ENCODE measurements at places on chromosomes 7 and 10.

DNA sequence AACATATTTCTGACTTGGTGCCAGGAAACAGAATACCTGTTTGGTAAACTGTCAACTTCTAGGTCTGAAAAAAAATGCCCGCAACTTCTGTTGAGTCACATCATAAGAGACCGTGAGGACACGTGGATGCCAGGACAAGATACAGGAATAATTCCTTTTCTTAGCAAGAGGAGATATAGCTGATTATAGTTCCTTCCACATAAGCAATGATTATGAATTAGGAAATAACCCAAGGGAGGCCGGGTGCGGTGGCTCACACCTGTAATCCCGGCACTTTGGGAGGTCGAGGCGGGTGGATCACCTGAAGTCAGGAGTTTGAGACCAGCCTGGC, 75.2 kb downstream of the CDC123 start:
- no peak for DNase-seq

DNA sequence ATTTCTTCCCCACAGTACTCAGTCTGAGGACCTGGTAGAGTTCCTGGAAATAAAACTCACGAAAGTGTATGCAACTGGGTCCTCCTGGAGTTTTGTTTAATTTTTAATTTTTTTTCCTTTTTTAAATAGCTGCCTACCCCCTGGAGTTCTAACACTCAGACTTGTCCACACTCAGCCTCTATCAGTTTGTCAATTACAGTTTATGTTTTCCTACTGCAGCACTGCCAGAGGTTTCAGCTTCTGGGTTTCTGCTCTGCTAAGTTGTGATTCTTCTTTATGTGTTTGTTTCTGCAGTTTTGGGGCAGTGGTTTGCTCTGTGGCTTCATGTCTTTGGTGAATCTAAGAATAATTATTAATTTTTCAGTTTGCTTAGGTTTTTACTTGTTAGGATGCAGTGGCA, 59.2 kb downstream of the TBC1D12 start:
- no peak for DNase-seq

GRCh38 chr10:131067690-131068089, 243.8 kb downstream of the TCERG1L start:
- no peak for DNase-seq

GRCh38 chr10:3036155-3037021, 31.0 kb upstream of the PFKP start:
- no peak for DNase-seq

- no peak for DNase-seq
These were observed 213.7 kb upstream of the IGFBP3 start for GRCh38 chr7:46134795-46135194.

DNA sequence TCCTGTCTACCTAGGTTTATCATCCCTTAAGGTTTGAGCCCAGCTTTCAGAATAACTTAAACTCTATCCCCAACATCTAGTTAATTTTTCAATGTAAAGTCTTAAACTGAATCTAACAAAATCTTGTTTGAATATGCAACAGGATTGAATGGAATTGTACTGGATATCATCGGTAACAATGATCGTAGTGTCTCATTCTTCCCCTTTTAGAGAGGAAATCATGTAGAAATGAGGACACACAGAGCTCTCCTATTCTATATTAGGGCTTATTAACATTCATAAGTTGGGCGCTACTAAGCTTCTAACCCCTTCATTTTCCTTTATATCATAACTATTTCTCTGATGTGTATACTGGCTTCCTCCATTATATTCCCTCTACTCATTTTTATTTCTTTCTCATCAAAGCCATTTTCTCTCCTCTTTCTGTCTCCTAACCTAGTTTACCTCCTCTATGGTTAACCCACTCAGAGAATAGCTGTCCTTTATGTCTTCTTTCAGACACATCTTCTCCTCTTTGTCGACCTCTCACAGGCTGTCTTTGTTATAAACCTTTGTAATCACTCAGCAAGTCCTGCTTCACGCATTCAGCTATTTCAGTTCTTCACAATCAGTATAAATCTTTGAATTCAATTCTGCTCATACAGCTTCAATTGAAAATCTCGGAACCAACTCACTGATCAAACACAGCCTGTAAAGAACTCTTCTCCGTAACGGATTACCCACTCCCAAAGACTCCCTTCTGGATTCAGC, 1019.0 kb upstream of the C7orf33 start:
- DNase-seq = no peak

GRCh38 chr7:118737935-118738334, 513.4 kb downstream of the ANKRD7 start:
- no peak for DNase-seq

GRCh38 chr10:72272689-72273409, 875 bp upstream of the DDIT4 start:
- peak; percentile 95 for DNase-seq

- no peak for DNase-seq
These were observed 151.3 kb downstream of the TRIL start for GRCh38 chr7:28806841-28807240.

- DNase-seq = no peak
These were observed 2.5 kb upstream of the SLIT1 start for GRCh38 chr10:97188261-97188711.

GRCh38 chr10:71795248-71795647, 21.9 kb upstream of the VSIR start:
- no peak for DNase-seq

DNA sequence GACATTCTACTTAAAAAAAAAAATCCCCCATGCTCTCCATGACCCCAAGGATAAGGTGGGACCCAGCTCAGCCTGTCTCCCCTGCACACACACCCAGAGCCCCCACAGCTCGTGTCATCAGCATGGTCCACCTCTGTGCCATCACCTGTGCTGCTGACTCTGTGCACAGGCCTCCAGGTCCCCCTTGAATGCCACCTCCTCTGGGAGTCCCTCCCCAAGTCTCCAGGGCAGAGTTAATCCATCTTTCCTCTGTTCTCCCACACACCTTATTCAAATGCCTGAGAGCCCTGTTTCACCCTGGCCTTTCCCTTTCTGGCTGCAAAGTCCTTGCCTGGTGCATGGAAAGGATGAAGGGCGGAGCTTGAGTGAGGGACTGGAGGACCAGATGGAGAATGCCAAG, 194.1 kb upstream of the LYZL2 start:
- no peak for DNase-seq

DNA sequence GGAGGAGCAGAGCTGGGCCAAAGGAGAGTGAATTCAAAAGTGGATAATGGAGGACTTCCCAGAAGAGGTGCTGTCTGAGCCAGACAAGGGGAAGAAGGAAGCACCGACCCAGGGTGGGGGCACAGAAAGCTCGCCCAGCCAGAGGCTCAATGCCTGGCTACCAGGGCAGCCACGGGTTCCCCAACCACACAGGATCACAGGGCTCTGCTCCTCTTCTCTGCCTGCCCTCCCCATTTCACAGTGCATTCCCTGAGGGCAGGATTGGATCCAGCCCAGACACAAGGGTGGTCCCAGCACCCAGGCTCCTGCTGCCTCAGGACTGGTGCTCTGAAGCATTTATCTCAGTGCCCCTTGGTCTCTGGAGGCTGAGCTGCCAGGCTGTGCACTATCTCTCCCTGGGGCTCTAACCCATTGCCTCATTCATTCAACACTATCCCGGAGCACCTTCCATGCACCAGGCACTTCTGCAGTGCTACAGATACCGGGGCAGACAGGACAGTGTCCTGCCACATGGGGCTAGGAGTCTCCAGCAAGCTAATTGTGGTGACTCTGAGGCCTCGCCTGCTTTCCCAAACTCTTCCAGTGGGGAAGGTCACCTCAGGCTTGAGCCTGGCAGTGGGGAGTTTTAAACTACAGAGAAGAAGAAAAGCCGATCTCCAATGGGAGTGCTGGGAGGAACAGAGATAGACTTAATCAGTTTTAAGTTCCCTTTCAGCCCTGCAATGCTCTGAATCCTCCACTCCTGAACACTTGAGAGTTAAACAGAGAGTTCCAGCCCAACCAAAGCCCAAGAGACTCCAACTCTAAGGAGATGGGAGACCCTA, 201.8 kb upstream of the ZMIZ1 start:
- no peak for DNase-seq

DNA sequence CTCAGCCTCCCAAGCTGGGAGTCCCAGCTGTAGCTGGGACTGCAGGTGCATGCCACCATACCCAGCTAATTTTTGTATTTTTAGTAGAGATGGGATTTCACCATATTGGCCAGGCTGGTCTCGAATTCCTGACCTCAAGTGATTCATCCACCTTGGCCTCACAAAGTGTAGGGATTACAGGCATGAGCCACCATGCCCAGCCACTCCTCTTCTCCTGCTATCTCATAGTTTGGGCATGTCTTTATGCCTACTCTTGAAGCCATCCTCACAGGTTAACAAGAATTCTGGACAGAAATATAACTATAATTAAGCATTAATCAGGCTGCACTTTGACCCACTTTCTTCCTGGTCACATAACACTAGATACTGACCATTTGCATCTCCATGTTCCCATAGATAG, 28.6 kb upstream of the C10orf67 start:
- DNase-seq = no peak

DNA sequence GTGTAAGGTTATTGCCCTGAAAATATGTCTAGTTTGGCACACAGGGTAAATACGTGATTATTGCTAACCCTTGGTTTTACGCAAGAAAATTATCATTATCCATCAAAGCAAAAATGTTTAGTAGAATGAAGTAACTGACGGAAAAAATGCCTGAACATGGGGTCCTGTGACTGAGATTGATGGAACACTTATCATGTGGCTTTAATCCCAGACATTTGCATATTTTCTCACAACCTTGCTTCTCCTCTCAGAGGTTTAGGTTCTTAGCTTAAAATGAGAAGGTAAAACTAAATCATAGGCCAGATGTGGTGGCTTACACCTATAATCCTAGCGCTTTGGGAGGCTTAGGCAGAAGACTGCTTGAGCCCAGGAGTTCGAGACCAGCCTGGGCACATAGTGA, 1010.7 kb downstream of the LRMDA start:
- DNase-seq = no peak

- DNase-seq = no peak
These were observed 96.9 kb downstream of the IQUB start for GRCh38 chr7:123437447-123437995.

DNA sequence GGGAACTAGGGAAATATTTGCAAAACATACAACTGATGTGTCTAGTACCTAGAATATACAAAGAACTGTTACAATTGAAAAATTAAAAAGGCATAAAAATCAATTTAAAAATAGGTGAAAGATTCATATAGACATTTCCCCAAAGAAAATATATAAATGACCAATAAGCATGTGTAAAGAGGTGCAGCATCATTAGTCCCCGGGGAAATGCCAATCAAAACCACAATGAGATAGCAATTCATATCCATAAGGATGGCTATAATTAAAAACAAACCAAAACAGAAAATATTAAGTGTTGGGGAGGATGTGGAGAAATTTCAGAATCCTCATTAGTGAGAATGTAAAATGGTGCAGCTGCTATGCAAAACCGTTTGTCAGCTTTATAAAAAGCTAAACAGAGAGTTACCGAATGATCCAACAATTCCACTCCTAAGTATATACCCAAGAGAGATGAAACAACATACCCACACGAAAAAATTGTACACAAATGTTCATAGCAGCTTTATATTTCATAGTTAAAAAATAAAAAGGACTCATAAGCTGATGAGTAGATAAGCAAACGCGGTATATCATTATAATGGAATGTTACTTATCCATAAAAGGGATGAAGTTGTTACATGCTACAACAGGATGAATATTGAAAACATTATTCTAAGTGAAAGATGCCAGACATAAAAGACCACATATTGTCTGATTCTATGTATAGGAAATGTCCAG, 210.1 kb upstream of the INHBA start:
- DNase-seq = no peak

DNA sequence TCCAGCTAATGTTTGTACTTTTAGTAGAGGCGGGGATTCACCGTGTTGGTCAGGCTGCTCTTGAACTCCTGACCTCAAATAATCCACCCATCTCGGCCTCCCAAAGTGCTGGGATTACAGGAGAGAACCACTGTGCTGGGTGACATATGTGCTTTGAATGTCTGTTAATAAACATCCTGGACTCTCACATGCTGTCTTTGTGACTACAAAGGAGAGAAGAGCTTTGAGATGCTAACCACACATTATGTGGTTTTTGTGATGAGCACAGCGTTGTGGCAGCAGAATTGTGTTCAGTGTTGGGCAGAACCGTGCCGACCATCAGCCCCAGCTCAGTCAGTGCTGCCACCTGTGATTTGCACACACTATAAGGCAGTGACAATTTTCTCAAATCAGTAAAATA, 500.1 kb upstream of the KLF6 start:
- DNase-seq = no peak

- DNase-seq = no peak
These were observed 292.3 kb downstream of the SORCS1 start for GRCh38 chr10:106872176-106872575.

- DNase-seq = no peak
These were observed 156.1 kb upstream of the CTBP2 start for GRCh38 chr10:125316436-125316835.

- DNase-seq = no peak
These were observed 138.8 kb upstream of the SHH start for GRCh38 chr7:155950898-155951553.

DNA sequence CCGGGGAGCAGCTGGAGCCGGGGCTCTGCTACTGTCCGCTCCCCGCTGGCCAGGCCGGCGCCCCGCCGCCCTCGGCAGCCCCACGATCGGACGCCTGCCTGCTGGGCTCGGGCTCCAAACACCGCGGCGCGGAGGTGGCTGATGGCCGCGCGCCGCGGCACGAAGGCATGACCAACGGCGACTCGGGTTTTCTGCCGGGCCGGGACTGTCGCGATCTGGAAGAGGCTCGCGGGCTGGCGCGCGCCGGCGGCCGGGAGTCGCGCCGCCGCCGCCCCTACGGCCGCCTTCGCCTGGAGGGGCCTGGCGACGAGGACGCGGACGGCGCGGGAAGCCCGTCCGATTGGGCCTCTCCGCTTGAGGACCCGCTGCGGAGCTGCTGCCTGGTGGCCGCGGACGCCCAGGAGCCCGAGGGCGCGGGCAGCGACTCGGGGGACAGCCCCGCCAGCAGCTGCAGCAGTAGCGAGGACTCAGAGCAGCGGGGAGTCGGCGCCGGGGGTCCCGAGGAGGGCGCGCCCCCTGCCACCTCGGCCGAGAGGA, 570 bp downstream of the TBC1D12 start:
- DNase-seq = peak; percentile 46

DNA sequence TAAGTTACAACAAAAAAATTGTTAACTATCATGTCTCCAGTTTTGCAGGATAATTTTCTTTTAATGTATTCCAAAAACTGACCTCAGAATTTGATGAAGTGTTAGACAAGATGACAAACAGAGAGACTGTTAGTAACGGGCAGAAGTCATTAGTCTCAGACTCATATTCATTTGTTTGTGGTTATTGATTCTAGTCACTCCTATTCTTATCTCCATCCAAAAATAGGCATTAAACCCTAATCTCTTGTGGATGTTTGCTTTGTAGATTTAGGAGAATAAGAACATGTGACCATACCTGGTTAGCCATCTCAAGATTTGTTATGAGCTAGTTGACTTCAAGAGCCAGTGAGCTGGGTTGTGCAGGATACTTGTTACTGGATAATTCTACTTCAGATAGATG, 261.1 kb downstream of the AUTS2 start:
- no peak for DNase-seq
